ENCODE measurements at places on chromosomes 7 and 10. TPM values are rescaled to one million over a fixed set of nuclear protein-coding genes. Genes with fewer than 3 reads are reported as not detected.

- DNase-seq = no peak
Observed at GRCh38 chr7:111312966-111313365, 222.0 kb downstream of the LRRN3 start.

DNA sequence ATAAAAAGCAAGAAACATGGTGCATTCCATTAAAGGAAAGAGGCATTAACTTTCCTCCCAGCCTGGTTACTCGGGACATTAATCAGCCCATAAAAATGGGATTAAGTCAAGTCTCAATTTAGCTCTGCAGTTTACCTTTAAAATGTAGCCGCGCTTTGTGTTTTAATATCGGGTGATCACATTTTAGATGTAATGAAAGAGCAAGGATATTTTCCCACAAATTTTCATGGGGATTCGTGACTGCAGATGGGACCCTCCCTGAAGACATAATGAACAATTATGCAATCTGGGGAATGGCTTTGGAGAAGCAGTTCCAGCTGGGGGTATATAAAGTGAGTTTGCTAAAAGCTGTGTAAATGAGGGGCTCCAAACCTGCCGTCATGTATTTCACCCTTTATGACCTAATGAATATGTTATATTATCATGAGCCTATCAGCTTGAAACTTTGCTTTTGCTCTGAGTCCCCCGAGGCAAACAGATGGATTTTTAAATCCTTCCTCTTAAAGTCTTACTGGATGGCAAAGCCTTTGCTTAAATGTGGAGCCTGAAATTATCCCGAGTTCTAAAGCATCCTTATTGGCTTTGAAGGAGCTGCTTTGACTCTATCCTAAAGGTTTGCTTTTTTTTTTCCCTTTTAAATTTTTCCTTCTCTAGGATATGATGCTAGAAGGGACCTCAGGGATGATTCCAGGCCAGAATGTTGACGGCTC lies 31.8 kb downstream of the BAMBI start:
- peak; percentile 60 for DNase-seq

DNA sequence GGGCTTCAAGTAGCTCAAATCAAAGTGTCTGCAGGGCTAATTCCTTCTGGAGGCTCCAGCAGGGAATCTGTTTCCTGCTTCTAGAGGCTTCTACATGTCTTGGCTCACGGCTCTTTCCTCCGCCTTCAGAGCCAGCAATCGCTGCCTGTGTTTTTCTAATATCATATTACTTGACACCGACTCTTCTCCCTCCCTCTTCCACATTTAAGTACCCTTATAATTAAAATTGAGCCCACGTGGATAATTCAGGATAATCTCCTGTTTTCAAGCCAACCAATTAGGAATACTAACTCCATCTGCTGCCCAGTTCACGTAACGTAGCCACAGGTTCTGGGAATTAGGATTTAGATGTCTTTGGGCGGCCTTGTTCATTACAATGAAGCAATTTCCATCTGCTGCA lies 372.2 kb downstream of the DPP6 start:
- peak; percentile 33 for DNase-seq

GRCh38 chr7:136036336-136036735 lies 59.2 kb upstream of the MTPN start:
- DNase-seq = peak; percentile 61

Gene CYCS
- 141 TPM for polyA plus RNA-seq

Gene TMED4
- polyA plus RNA-seq = 123 TPM

- no peak for DNase-seq
Observed at GRCh38 chr10:132078746-132079345, 13.1 kb downstream of the JAKMIP3 start.

Measured in renal pelvis (tissue), 12 donors.